ENCODE measurements at places on chromosomes 1 and 21.

DNA sequence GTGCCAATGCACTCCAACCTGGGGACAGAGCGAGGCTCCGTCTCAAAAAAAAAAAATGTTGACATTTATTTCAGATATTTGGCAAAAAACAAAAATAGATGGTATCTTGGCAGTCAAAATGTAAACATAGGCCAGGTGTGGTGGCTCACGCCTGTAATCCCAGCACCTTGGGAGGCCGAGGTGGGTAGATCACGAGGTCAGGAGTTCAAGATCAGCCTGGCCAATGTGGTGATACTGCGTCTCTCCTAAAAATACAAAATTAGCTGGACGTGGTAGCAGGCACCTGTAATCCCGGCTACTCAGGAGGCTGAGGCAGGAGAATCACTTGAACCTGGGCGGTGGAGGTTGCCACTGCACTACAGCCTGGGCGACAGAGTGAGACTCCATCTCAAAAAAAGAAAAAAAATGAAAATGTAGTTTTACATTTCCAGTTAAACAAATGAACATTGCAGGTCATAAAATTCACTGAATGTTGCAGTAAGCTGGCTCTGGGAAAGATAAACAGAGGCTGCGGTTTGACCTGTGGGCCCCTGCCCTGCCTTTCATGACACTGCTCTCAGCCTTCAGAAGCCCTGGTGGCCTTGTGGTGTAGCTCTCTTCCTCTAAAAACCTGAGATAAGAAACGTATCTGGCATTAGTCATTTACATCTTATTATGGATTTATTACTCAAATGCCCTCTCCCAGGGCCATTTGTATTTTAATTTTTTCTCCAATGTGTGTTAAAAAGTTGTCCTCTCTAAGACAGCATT is 12.2 kb upstream of the SLC44A3 start:
- no peak for DNase-seq

DNA sequence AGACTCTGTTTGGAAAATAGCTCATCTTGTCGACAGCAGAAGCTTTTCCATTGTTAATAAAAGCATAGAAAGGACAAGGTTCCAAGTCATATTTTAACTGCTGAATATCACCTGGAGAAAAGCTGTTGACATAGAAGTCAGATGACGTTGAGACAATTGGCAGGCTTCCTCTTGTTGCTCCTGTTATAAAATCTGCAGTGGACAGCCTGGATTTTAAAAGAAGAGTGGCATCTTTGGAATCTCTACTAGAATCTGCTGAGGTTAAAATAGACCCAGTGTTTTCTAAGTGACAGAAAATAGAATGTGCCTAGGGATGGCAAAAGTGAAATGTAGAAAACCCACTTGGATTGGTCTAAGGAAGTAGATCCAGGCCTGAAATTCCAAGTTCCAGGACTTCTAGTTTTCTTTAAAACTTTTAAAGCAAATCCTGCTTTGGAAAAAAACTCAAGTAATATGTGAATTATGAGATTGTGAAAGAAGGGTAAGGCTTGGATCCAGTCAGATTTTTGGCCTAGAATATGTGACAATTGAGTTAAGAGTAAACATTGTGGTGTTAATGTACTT is 53.6 kb upstream of the NEXN start:
- no peak for DNase-seq

DNA sequence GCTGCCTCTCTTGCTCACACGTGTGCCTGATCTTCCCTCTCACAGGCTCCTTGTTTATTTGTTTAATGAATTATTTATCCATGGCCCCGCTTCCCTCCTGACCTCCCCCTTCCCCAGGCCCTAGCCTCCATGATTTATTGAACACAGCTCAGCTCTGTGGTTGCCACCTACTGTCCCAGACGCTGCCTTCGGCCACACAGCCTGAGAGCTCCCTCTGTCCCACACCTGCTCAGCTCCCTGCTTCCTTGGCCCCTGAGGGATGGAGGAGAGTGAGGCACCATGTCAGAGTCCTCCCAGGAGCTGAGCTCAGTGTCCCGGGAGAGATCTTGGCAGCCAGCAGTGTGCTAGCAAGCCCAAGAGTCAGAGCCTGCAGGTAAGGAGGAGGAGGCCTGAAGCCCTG is 3.1 kb upstream of the EFNA3 start:
- DNase-seq, result no peak

DNA sequence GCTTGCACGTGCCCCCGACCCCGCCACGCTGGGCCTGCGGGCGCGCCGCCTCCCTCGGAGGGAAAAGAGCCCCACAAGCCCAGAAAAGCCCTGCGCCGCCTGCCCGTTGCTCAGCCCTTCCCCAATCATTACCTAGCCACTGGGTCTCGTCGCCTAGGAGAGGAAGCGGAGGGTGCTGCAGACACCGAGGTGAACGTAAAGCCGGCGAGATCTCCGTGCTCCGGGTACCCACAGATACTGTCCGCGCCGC is at the start of gene ENO1:
TSS of gene ENO1 (minus strand) at position 239 of the 250 bp plus-strand sequence. CDS start 3,778 bp downstream, outside the sequence.
- no peak for DNase-seq

GRCh38 chr1:158506369-158506987 is 34.5 kb downstream of the OR10R2 start:
- peak; percentile 82 for DNase-seq

GRCh38 chr21:43361493-43362296 is 65.2 kb downstream of the SIK1 start:
- no peak for DNase-seq

GRCh38 chr1:3071565-3072390 is 2.8 kb downstream of the PRDM16 start:
- DNase-seq, result no peak

DNA sequence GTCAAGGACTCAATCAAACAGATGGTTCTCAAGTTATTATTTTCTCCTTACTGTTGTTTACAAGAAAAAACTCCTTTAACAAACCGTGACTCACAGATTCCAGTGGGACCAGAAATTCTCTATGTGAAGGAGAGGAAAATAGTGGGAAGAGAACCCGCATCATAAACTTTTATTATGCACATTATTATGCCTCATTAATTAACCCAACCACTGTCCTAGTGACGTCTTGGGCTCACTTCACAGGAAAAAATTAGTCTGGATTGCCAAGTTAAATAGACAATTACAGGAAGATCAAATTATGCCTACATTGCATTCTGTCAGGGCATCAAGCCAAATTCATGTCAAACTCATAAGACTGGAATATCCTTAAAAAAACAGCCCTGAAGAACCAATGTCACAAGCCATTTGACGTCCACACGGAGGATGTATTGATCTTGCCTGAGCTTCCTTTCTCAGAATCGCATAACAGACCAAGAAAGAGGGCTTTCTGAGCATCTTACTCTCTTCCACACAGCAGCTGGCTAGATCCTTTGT is 347.8 kb downstream of the DUSP10 start:
- DNase-seq, result no peak

DNA sequence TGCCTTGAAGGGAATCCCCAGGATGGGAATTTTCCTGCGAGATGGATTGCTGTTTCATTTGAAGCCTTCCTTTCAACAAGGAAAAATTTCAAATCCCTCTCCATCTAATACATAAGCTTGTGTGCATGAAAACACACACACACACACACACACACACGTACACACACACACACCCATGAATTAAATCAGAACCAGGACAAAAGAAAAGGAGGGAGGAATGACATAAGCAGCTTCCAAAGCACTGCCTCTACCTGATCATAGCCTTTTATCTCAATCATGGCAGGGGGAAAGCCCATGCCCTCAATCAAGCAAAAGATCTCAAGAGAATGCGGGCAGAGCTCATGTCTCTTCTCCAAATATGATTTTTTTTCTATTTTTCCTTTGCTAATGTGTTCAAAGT is 139.7 kb downstream of the SLC44A5 start:
- no peak for DNase-seq

GRCh38 chr1:90414201-90414600 is 302.9 kb downstream of the BARHL2 start:
- DNase-seq, result no peak

GRCh38 chr1:62045574-62045973 is 149.1 kb upstream of the L1TD1 start:
- DNase-seq, result no peak

All from WTC11 (cell line).